ENCODE measurements at places on chromosomes 7 and 10.

DNA sequence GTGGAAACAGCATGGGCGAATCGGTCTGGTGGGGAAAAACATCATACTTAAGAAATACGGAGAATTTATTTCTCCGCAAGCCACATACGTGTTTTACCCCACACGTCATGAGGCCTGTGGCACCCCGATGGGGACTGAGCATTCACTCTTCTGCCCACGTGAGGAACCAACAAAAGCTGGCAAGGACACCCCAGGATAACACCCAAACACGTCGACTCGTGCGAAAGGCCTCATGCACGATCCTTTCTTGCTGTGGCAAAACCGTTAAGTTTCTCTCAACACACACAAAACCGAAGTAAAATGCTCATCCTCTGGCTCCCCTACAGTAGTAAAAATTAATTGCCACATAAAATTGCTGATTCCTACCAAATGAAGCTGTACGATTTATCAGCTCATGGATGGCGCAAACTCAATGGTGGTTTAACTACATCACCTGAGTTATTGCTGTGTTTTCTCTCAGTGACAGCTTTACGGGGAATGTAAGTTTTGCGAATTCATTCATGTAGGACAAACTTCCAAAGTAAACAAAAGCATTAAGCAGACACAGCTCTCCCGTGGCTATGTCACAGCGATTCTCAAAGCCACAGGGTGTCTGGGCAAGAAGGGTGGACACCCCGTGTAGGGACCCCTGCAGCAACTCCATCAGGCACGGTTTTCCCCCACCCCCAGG lies 97.0 kb downstream of the CTBP2 start:
- DNase-seq = no peak

- DNase-seq = no peak
These were observed 581.4 kb downstream of the TNS3 start for GRCh38 chr7:47000561-47000960.

DNA sequence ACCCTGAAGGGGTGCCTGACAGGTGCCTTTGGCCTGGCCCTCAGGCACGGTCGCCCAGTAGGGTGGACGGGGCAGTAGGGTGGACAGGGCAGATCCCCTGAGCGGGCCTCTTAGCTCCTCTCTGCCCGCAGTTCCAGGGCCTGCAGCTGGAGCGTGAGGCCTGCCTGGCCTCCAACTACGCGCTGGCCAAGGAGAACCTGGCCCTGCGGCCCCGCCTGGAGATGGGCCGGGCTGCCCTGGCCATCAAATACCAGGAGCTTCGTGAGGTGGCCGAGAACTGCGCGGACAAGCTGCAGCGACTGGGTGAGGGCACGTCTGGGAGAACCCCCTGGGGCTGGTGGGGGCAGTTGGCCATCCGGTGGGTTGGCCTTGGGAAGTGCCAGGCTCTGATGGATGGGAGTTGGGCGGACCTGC lies 1.7 kb downstream of the VPS37D start:
- DNase-seq = no peak

- peak; percentile 52 for DNase-seq
These were observed 14.4 kb upstream of the SH2B2 start for GRCh38 chr7:102272075-102272916.

DNA sequence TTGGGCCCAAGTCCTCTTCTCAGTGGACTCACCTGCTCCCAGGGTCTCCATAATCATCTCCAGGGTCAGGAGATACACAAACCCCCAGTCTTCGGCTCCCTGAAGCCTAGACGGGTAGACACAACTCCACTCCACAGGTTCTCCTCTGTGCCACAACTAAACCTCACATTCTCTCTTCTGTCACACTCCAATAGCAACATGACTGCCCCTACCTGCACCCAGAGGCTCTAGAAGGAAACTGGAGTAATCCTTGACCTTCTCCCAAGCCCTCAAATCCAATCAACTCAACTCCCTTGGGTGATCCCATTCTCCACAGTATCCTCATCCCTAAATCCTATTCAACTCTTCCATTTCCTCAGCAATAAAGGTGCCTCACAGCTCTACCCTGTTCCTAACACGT lies 16.2 kb downstream of the HNRNPF start:
- no peak for DNase-seq

DNA sequence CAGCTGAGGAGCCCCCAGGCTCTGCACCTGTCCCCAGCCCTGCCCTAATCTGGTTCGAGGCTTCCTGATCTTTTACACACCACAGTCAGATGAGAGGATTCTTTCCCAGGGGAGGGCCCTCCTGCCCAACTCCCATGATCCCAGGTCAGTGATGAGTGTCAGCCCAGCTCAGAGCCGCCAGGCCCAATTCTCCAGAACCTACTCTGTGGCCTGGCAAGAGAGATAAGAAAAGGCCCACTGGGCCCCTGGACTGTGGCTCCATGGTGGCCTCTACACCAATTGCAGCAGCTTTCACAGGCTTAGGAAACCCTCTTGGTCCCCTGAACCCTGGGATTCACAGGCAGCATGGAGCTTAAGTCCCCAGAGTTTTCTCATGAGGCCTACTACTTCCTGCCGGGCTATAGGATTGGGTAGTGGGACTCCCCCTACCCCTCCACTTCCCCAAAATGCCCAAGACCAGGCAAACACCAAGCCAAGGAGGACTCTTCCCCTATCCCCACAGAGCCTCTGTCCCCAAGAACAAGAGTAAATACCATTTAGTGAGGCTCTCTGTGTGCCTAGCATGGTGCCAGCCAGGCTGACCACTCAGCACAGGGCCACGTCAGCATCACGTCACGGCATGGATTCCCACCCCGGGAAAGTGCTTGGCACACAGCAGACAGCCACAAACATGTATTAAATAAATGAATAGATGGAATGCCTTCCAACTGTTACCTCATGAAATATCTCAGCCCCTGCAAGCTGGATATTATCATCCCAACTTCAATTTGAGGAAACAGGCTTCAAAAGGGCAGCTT lies 100.0 kb downstream of the GRID1 start:
- DNase-seq = no peak

GRCh38 chr7:96377399-96377798 lies 55.5 kb upstream of the SLC25A13 start:
- DNase-seq = no peak

DNA sequence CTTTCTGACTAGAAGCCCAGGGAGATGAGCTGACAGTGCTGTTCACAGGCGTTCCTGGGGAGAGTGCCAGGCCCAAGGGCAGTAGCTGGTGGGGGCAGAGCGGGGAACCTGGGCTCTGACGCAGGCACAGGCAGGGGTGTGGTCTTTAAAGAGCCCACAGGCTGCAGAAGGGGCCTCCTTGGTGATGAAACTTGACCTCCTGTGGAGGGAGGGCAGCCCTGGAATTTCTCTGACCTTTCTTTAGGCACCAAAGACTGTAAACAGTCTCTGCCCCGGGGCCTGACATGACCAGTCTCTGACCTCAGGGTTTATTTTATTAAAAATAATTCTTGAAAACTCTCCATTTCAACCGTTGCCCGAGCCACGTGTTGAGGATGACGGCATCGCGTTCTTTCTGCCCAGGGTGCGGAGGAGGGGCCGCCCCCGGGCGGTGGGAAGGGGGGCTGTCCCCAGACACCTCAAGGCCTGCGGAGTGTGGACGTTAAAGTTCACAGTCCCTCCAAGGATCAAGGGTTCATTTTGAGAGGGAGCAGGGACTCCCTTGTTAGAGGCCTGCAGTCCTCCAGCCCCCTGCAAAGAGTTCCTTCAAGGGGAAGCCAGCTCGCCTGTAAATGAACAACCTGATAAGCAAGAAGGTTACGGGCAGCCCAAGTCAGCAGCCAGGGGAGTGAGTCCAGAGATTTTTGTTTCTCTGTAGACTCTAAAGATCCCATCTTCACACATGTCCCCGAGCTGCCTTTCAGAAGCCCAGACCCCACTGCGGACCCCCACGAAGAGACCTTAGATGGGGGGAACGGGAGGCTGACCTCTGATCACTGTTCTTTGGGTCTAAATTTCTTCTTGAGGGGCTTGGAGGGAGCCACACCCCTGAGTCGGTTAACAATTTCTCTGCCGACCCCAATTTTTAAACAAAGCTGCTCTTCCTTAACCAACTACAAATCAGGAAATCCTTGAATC lies 128.9 kb downstream of the VIPR2 start:
- DNase-seq = no peak

DNA sequence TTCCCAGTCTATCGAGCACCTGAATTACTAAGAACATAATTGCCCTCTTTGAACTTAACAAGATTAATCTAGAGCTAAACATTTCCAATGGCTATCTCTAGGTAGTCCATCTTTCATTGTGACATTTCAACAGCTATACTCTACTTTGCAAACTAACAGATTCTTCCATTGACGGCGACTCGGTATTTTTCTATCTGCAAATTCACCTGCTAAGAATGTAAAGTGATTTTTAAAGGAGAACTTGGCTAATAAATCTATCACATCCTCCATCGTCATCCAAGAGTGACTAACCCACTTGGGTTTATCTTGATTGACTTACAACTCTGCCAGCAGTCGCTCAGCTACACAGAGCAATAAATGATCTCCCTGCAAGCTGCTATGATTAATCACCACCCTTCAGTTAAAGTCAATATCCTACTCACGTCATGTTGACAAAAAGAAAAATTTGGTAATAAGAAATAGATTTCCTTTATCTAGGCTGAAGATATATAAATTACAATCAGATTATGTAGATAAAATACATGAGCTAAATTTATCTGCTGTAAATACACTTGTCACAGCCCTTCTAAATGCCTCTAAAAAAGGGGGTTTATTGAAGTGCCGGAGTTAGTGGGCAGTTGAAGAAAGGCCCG lies 99.5 kb downstream of the SFMBT2 start:
- no peak for DNase-seq

GRCh38 chr7:54615537-54615936 lies 73.4 kb downstream of the VSTM2A start:
- no peak for DNase-seq

GRCh38 chr10:52454491-52454890 lies 140.4 kb downstream of the DKK1 start:
- no peak for DNase-seq

DNA sequence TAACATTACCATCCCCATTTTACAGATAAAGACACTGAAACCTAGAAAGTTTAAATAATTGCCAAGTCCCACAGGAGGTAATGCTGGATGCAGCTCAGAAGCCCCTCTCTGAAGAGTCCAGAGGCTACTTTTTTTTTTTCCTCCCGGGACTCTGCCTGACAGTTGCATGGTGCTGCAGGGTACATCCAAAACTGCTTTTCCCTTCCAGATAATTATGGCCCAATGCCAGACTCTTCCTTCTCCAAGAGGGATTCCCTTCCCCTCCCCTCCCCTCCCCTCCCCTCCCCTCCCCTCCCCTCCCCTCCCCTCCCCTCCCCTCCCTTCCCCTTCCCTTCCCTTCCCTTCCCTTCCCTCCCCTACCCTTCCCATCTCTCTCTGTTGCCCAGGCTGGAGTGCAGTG lies 122.9 kb downstream of the LSMEM1 start:
- no peak for DNase-seq

DNA sequence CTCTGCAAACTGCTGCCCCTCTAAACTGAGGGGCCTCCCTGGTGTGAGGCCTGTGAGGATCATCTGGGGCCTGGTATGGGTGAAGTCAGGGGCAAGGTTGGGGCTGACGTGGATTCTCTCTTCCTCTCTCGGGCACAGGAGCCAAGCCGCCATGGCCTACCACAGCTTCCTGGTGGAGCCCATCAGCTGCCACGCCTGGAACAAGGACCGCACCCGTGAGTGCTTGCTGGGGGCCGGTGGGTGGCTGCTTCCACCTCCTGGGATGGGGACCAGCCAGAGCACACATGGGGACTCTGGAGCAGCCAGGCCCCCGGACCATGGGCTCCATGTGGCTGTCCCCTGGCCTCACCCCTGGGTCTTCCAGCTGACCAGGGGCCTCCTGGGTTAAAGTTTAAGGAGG lies 11.0 kb downstream of the ARPC1B start:
- no peak for DNase-seq

DNA sequence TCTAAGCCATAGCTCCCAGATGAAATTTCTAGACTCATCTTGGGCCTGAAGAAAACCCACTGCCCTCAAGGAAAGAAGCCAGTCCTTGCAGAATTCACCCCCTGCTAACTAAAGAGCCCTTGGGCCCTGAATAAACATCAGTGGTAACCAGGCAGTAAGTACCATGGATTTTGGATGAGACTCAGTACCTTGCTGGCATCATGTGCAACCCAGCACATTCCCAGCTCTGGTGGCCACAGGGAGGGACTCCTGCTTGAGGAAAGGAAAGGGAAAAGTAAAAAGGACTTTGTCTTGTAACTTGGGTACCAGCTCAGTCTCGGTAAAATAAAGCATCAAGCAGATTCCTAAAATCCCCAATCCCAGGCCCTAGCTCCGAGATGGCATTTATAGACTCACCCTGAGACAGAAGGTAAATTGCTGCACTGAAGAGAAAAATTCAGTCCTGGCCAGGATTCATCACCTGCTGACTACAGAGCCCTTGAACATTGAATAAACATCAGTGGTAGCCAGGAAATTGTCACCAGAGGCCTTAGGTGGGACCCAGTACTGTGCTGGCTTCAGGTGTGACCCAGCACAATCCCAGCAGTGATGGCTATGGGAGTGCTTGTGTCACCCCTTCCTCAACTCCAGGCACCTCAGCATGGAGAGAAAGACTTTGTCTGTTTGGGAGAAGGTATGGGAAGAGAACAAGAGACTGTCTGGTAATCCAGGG lies 31.2 kb upstream of the SFTPD start:
- no peak for DNase-seq

DNA sequence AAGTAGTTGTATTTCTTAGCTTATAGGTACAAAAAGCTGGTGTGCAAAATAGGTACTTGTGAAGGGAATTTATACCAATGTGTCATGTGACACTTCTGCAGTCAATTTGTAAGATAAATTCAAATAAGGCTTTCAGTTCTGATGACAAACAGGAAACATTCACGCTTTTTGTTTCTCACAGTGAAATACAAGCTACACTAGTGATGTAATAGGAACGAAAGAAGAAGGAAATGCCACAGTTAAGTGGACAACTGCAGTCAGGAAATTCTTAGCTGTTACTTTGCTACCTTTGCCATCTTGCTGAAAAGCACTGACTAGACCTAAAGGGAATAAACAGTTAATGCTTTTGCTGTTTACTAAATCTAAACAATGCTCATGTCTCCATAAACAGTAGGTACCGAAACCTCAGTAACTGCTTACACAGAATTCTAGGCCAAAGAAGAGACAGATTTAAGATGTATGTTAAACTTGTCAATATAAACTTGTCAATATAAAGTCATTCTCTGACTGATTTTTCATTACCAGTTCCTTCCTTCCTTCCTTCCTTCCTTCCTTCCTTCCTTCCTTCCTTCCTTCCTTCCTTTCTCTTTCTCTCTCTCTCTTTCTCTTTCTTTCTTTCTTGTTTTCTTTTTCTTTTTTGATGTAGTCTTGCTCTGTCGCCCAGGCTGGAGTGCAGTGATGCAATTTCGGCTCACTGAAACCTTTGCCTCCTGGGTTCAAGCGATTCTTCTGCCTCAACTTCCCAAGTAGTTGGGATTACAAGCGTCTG lies 10.1 kb downstream of the OTUD1 start:
- DNase-seq = no peak

DNA sequence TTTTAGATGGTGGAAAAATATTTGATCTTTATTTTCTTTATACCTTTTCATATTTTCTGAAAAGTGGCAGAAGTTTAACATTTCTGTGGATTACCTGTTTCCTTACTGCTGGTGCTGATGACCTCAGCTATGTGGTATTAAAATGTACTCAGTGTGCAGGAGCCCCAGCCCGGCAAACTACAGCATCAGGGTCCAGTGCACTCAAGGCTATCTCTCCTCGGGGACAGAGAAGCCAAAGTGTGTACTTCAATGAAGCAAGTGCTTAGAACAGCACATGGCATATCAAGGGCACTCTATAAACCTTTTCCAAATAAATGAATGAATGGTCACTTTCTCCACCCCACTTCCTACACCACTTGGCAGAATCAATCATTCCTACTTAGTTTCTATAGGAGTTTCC lies 111.8 kb downstream of the HIP1 start:
- no peak for DNase-seq

- no peak for DNase-seq
These were observed 25.5 kb downstream of the ZNRF2 start for GRCh38 chr7:30309842-30310435.

Data from activated naive CD8-positive, alpha-beta T cell treated with anti-CD3 and anti-CD28 coated beads, Interleukin-2, amount 50 U/mL, for 16 hours (primary cell).